SK-N-SH treated with all-trans-retinoic acid at 6 μM for 48 hours (cell line): ENCODE measurements at places on chromosomes 2 and 18.

- ATAC-seq, result peak; percentile 35
These were observed 1.0 kb downstream of the UBR3 start for GRCh38 chr2:169828141-169828811.

DNA sequence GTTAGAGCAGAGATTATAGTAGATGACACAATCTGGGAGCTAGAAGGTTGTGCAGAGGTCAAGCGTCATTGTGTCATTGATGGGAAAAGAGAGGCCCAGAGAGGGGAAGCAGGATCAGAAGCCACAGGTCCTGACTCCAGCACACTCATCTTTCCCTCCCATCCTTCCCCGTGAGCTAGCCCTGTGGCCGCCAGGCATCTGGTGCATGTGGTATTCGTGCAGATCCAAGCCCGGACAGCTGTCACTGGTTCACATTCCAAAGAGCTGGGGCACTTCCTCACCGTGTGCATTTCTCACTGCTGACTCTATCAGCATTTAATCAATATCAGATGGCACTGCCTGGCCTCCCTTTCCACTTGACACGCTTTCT lies 94.1 kb upstream of the THOC1 start:
- ATAC-seq, result peak; percentile 96

GRCh38 chr2:2230433-2230817 lies 100.7 kb downstream of the MYT1L start:
- no peak for ATAC-seq

GRCh38 chr18:79798346-79798998 lies 734 bp downstream of the KCNG2 start:
- ATAC-seq, result no peak

GRCh38 chr18:79789901-79790890 lies 7.5 kb upstream of the KCNG2 start:
- no peak for ATAC-seq

- no peak for ATAC-seq
These were observed 122.5 kb downstream of the RNF152 start for GRCh38 chr18:61770279-61770678.

DNA sequence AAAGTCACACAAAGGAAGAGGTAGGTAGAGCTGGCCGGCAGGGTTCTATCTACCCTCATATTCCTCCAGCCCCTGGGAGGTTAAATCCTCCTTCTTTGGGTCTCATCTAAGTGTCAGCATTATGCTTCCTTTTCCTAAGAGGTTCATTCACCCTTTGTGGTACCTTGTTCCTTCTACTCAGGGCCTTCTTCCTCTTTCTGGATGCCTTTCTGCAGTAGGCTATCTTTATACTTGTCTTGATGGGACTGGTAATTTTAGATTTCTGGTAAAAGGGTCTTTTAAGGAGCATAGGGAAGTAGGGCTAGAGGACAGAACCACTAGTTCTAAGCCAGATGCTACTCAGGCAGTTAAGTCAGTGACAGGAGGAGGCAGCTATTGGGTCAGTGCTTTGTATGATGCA lies 13.7 kb upstream of the TNP1 start:
- no peak for ATAC-seq

- peak; percentile 71; the same call in 2 of the 3 replicates for ATAC-seq
These were observed 425.4 kb upstream of the MMADHC start for GRCh38 chr2:150012986-150013385.

DNA sequence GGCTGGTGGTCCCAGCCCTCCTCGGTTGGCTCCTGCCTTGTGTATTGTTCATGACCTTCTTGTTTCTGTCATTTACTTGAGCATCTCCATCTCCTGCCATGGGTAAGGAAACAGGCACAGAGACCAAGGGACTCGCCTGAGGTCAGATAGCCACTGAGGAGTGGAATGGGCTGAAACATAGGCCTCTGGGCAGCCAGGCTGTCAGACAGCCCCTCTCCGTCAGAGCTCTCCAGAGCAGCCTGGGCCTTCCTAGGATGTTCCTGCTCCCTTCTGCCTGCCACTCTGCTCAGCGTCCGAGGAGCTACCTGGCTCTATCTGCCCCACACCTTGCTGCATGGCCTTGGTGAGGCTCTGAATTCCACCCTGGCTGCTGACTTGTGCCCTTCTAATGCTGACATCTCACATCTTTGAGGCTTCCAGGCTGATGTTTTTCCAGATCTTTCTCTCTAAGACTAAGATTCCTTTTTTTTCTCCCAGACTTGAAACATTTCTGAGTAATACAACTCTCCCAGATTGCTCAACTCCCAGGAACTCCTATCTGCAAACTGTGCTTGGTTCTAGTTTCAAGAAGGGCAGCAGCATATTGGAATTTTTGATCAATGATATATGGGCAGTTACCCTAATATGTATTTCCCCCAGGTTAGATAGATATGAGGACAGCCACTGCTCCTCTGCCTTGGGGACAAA lies 67.7 kb downstream of the MCFD2 start:
- ATAC-seq, result peak; percentile 18

DNA sequence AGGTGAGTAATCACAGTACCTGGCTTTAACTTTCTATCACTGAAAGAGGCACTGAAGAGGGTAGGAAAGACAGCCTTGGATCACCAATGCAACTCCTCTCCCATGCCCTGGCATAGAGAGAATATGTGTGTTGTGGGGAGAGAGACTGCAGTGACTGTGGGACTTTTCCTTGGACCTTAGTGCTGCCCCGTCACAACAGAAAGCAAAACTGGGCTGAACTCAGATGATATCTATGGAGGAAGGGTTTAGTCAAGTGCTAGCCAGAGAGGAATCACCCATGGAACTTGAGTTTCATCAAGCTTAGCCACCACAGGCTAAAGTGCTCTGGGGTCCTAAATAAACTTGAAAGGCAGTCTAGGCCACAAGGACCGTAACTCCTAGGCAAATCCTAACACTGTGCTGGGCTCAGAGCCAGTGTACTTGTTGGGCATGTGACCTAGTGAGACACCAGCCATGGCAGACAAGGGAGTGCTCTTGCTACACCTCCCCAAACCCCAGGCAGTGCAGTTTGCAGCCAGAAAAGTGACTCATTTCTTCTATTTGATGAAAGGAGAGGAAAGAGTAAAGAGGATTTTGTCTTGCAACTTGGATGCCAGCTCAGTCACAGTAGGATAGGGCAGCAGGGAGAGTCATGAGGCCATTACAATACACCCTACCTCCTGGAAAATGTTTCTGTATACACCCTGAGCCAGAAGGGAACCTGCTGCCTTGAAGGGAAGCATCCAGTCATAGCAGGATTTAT lies 105.8 kb upstream of the SPOPL start:
- ATAC-seq, result peak; percentile 47; the same call in 1 of the 3 replicates

- peak; percentile 78 for ATAC-seq
These were observed 126.7 kb downstream of the TWIST2 start for GRCh38 chr2:238974501-238975166.

- ATAC-seq, result no peak
These were observed 15.1 kb upstream of the MEP1B start for GRCh38 chr18:32174719-32175118.

DNA sequence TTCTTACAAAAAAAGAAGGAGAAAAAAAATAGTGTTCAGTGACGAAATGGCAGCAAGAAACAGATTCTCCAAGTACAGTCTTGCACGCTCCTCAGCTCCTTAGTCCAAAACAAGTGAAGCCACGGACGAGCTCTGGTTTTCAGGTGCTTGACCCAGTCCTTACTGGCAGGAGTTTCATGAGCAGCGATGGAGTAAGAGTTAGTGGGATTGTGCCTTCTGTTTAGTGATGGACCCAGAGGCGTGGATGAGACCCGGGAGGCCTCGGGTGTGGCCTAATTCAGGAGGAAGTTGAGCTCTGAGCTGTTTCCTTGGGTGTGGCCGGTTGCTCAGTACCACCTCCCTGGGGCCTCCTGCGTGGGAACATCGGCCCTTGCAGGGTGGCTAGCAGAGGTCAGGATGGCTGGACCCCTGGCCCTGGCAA lies 52.0 kb downstream of the KIF5C start:
- no peak for ATAC-seq

GRCh38 chr2:52805901-52806410 lies 961.6 kb upstream of the CHAC2 start:
- ATAC-seq, result no peak

GRCh38 chr18:42373584-42373983 lies 418.6 kb downstream of the PIK3C3 start:
- ATAC-seq, result no peak

DNA sequence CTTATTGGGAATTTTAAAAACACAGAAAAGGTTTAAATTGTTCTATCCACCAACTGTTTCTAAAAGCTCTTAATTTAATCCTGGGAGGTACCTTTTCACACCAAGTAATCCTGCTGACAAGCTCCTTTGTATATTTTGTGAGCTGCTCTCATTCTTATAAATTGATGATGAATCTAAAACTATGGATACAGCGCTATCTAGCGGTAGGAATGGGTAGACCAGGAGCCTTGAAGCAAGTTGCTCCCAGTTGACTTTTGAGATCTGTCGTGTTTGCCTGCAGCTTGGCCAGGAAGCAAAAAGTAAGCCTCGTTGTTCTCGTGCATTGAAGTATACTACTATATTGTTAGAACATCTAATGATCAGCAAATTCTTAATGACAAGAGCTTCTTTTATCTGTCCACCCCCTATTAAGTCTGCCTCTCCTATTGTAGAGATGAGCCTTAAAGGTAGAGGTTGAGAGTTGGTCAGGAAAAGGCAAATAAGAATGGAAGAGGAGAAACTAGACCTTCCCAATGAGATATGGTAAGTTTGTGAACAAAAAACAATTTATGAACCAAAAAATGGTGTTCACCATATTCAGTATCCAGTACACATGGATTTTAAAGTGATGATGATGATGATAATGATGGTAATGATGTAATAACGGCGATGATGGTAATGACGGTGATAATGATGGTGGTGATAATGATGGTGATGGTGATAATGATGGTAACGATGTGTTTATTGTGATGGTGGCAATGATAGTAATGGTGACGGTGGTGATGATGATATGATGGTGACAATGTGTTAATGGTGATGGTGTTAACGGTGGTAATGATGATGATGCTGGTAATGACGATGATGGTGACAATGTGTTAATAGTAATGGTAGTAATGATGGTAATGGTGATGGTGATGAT lies 212.1 kb upstream of the NCKAP5 start:
- peak; percentile 90 for ATAC-seq

DNA sequence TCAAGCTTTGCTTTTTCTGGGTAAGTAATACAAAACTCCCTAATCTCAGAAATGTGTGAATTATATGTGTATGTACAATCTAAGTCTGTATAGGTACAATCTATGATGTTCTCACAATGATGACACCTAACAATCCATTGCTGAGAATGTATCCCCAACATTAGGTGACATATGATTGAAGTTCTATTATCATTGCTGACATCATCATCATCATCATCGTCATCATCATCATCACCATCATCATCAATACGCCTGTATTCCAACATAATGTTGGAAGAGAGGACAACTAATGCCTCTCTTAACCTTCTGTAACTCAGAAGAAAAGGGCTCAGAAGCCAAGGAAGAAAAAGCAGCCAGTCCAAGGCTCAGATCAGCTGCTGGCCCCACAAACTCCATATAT lies 84.2 kb upstream of the FBXO11 start:
- no peak for ATAC-seq

DNA sequence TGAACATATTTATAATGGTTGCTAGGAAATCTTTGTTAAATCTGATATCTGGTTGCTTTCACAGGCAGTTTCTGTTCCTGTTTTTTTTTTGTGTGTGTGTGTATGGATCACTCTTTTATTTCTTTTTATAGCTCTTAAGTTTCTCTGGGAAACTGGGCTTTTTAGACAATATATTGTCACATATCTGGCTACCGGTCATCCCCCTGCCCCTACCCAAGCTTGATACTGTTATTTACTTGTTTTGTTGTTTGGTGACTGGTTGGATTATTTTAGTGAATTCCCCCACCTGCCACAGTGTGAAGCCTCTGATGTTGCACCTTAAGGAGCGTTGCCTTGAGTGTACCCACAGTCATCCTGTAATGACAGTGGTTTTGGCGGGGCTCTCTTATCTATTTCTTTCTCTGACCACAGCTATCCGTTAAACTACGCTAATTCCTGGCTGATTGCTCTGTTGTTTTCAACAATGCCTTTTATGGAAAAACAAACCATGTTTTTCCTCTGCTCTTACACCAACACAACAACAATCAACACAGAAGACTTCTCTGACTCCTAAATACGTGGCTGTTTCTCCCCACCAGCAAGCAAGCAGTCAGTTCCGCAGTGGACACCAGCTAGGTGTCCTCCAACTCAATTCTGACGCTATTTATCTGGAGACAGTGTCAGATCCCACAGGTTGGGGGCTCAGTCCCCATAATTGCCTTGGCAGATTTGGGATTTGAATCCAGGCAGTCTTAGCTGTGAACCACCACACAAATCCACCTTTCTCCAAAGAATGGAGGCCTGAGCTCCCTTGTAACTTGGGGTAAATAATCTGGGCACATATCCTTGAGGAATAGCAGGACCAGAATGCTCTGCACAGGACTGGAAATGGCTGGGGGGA lies 10.9 kb downstream of the GNLY start:
- ATAC-seq, result no peak

DNA sequence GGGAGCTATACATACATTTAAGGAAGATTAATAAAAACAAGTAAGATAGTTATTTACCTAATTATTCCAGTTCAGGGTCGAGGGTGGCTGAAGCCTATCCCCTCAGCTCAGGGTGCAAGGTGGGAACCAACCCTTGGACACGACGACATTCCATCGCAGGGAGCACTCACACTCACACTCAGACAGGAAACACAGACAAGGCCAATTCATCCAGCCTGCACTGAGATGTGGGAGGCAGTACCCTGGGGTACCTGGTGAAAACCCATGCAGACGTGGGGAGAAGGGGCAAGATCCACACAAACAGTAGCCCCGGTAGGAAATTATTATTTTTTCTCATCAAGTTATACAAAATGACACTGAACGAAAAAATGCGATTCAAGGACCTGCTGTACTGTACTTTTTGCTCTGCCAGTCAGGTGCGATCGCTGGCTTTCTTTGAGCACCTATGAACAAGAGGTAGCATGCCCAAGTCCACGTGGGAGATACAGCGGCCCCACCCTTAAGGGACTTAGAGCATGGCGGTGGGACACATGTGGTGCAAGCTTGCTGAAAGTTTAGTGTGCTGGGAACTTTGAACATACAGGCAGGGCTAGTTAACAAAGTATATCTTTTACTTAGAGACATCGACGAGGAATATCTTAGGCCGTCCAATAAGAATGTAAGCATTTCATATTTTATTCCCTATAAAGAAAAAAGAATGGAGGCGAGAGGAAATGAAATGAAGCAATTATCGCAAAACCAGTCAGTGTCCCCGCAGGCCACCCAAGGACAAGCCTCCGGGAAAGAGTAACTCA lies 624 bp downstream of the METTL8 start:
- ATAC-seq, result peak; percentile 7
